ENCODE measurements at places on chromosomes 1 and 21. TPM values are rescaled to one million over a fixed set of nuclear protein-coding genes. Genes with fewer than 3 reads are reported as not detected.

- no peak for DNase-seq
Observed at GRCh38 chr1:85134583-85135391, 66.0 kb downstream of the SYDE2 start.

GRCh38 chr1:51189421-51190073, 46.5 kb upstream of the RNF11 start:
- peak; percentile 61 for DNase-seq

- no peak for DNase-seq
Observed at GRCh38 chr1:35656148-35656862, 15.0 kb upstream of the PSMB2 start.

- DNase-seq, result no peak
Observed at GRCh38 chr1:7743346-7743745, 27.8 kb upstream of the VAMP3 start.

DNA sequence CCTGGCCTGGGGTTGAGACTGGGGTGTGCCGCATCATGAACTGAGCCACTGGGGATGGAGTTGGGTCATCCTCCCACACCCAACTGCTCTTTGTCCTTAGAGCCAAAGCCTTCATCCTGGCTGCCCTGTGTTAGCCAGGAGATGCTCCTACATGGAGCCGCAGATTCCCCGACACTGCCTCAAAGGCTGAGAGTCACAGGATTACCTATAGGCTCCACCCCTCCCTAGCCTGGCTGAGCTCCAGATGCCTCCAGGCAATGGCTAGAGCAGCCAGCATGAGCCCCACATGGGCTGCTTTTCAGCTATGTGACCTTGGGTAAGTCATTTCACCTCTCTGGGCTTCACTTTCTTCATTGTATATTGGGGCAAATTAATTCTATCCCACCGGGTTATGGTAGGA, 119.9 kb upstream of the POU3F1 start:
- DNase-seq, result no peak

DNA sequence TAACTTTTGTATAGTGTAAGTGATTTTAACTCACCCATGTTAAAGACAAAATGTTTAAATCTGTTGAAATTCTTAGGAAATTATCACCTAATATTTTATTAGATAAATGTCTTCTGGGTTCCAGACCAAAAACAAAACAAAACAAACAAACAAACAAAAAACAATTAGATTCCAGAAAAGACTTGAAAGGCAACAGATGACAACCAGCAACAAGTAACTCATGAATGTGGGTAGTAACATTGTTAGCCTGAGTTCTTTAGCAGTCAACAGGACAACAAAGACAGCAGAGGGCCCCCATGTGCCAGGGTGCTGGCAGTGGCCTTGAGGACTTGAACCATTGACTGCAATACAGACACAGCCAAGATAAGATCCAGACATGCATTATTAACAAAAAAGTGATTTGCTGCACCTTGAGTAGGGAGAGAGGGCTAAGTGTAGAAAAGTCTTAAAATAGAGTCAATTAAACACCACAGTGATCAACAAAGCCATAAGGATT, 2.4 kb upstream of the CD247 start:
- no peak for DNase-seq

- no peak for DNase-seq
Observed at GRCh38 chr1:168097921-168098528, 38.7 kb downstream of the GPR161 start.

- DNase-seq, result no peak
Observed at GRCh38 chr1:173757666-173758065, 42.9 kb downstream of the KLHL20 start.

GRCh38 chr1:207983044-207983635, 72.2 kb upstream of the CD34 start:
- no peak for DNase-seq

The ENAH gene
- 133 TPM for total RNA-seq

The CELF3 gene
- total RNA-seq, result not detected

The DIRAS3 gene
- total RNA-seq, result not detected

The SELP gene
- total RNA-seq, result not detected

The TCP10L gene
- 0.57 TPM for total RNA-seq

The LCE2B gene
- total RNA-seq, result not detected

The KCNAB2 gene
- 27.6 TPM for total RNA-seq

The HAPLN2 gene
- total RNA-seq, result 0.21 TPM

The CFHR2 gene
- total RNA-seq, result not detected

All from Panc1 (cell line).